ENCODE measurements at places on chromosomes 3 and 15.

DNA sequence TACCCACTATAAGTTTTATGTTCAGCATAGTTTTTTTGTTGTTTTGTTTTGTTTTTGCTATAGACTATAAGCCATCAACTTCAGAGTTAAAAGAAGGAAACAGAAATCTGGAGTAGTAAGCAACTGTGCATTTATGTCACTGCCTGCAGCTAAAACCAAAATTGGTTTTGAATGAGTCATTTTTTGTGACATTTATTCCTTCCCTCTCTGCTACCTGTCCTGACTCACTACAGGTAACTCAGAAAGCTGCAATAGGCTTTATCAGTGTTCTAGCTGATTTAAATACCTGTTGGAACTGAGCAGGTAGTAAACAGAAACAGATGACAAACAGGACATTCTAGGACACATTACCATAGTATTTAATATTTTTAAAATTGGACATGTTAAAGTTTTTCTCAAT, 393.3 kb upstream of the WNT5A start:
- no peak for DNase-seq

GRCh38 chr15:100111125-100112060, 230.4 kb downstream of the ADAMTS17 start:
- DNase-seq, result no peak

DNA sequence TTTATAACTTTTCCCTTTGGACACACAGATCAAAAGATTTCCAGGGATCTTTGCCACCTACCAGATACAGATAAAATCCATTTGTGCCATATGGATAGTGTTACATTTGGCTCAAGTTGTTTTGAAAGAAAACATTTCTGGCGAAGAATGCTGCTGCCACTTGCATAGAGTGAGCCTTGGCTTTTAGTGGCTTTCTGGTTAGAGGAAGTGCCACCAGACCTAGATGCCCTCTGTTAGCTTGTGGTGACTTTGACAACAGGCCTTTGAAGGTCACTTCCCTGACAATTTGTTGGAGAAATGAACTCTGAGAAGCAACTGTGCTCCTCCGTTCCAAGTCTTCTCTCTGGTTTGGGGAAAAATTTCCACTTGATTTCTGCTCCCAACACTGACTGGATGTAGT, 158.0 kb downstream of the CHST2 start:
- DNase-seq, result no peak

DNA sequence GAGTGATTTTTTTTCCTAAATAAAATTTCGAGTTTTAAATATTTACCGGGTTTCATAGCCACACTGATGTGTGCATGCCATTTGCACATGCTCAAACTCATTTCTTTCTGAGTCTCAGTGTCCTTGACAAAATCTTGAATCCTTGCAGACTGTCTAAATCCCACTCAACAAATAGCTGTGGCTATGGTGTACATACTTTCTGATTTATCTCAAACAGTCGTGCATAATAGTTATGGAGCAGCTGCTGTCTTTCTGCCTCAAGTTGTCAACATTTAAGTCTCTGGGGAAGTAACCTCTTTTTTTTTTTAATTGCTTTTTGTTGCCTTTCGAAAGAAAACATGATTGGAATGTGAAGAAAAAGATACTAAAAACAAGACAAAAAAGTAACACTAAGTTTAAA, 52.8 kb upstream of the UTS2B start:
- DNase-seq, result no peak

DNA sequence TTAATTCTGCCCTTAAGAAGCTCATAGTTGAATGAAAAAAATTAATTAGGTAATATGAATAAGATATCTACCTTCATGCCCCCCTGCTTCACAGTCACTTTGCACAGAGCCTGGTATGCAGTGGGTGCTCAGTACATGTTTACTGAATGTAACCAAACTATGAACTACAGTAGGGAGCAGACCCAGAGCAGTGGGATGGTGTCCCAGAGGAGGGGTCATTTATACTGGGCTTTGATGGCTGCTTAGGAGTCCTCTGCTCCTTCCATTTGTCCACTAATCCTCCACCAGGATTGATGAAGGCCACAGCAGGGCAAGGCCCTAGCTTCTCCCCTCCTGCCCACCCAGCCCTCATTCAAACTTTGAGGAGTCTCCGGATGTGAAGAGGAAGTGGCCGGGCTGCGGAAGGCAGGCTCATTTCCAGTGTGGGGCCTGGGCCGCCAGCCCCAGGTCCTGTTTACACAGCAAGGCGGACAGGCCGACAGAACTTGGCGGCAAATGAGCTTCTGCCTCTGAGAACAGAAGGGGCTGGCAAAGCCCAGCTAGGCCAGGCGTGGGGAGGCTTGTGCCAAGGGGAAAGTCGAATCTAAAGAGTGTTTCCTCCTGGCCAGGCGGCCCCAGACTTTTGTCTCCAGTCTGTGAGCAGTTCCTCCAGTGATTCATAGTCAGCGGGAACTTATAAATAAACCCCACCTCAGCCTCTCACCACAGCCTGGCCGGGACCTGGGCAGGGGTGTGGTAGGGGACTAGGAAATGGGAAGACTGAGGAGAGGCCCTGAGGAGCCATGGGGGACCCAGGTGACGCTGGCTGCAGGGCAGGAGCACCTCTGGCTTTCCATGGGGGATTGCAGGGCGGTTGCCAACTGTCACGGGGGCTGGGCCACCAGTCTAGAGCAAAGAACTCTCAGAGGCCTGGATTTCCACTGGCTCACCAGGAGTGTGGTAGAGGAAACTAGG, 51.6 kb upstream of the LCTL start:
- no peak for DNase-seq

DNA sequence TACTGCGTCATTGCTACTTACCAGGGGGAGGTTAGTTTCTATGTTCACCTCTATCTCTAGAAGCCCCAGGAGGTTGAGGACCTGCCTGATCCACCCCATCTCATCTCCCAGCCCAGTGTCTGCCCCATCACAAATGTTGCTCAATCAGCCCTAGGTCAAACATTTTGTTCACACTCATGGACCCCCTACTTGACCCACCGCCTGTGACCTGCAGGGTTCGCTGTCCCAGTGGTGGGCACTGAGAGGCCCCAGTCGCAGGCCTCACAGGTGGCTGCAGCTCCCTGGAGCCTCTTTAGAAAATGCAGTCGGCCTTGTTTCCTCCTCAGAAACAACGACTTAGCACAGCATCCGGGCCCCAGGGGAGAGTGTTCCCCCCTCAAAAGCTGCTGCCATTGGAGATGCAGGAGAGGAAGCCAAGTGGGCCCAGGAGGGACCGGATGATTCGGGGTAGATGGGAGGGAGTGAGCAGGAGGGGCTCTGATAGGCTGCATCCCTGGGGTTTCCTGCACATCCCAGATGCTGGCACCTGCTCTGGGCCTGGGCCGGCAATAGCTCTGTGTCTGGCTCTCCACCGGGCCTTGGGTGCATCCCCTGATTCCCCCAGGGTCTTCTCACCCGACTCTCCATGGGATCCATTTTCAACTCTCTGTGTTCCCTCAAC, 18.4 kb upstream of the INSYN1 start:
- no peak for DNase-seq

DNA sequence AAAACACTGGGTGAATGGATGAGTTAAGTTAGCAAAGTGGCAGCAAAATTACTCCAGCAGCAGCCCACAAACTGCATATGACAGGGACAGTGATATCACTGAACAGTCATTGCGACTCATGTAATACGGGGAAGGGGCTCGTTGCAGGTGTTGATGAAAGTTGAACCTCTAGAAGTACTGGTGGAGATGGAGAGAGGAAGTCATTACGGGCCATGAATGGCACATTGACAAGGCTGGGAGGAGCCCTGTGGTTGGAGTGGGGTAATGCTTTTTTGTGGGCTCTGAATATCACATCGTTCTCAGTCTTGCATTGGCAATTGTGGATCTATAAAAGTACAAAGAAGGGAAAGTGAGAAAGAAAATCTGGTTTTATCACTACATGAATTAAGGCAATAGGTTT, 278.1 kb downstream of the ZPLD1 start:
- DNase-seq, result no peak

DNA sequence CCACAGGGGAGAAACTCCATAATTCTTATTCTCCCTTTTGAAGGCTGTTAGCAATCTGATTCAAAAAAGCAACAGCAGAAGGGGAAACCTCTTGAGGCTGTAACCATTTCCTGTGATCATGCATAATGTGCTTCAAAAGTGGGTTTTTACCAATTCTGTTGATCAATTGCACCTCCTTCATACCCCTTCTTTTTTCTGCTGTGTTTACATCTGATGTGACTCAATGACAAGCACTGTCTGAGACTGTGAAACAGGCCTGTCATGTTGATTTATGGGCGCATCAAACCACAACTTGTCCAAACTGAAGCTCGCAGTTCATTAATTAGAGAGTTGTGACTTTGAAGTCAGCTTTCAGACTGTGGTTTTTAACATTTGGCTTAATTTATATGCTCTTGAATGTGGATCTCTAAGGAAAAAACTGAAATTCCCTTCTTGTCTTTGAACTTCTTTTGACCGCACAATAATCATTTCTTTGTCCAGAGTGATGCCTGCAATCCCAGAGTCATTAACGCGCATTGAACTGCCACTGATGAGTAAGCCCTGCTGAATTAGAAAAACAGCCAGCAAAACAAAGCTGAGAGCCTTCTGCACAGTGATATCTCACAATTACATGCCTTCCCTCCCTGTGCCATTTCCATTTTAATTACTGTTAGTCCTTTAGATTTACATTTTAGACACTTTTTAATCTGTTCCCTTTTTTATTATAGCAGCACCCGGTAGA, 532.8 kb downstream of the FOXP1 start:
- DNase-seq, result peak; percentile 33

DNA sequence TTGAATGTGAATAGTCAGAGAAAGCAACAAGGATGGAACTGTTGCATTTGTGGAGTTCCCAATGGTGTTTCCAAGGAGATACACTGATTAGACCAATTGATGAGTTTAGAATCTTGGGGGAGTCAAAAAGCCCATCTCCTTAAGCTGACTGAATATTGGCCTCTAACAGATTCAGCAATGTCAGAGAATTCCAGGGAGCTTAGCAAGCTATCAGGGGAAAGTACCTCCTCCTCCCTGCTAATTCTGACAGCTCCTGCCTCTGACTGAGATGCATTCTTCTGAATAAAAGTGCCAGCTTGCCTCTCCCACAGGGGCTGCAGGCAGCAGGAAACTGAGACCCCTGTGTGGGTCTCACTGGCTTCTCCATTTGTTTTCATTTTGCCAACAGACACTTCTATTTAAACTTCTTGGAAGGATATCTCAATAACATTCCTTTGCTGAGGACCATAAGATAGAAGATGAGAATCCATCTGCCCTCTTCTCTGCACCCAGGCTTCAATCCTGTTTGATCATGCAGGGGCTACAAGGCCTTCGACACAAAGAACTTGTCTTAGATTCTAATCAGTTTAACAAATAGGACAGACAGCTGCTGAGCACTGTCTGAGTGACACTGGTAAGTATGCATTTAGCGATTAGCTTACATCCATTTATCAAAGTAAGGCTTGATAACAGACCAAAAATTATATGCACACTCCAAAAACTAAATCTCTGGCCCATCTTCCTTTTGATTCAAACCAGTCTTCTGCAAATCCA, 1080.8 kb downstream of the TUSC7 start:
- DNase-seq, result no peak

GRCh38 chr15:79064496-79064895, 26.1 kb downstream of the RASGRF1 start:
- DNase-seq, result no peak

- no peak for DNase-seq
Measured at GRCh38 chr3:151008699-151009098, 36.2 kb upstream of the CLRN1 start.

- DNase-seq, result no peak
Measured at GRCh38 chr15:99176757-99177156, 71.9 kb downstream of the SYNM start.

DNA sequence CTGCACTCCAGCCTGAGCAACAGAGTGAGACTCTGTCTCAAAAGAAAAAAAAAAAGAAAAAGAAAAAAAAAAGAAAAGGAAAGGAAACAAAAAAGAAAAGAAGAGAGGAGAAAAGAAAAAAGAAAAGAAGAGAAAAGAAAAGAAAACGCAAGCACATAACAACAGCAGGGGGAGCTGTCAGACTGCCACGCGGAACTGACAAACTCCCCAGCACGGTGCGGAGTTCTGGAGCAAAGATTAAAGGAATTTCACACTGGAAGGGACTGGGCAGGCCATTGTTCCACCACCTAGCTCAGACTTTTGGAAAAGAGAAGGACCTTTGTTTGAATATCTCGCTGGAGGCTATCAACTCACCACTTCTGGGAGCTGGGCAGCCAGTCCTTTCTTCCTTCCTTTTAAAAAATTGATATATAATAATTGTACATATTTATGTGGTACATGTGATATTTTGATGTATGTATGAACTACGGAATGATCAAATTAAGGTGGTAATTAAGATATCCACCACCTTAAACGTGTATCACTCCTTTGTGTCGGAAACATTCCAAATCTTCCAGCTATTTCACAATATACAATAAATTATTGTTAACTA, 40.5 kb downstream of the DPPA2 start:
- no peak for DNase-seq

- no peak for DNase-seq
Measured at GRCh38 chr3:11328196-11328945, 56.2 kb downstream of the ATG7 start.

GRCh38 chr3:126300001-126300760, 57.0 kb downstream of the KLF15 start:
- no peak for DNase-seq

- DNase-seq, result no peak
Measured at GRCh38 chr3:58487140-58487886, 4.6 kb upstream of the KCTD6 start.

GRCh38 chr15:58139989-58140522, 1.9 kb downstream of the AQP9 start:
- no peak for DNase-seq

DNA sequence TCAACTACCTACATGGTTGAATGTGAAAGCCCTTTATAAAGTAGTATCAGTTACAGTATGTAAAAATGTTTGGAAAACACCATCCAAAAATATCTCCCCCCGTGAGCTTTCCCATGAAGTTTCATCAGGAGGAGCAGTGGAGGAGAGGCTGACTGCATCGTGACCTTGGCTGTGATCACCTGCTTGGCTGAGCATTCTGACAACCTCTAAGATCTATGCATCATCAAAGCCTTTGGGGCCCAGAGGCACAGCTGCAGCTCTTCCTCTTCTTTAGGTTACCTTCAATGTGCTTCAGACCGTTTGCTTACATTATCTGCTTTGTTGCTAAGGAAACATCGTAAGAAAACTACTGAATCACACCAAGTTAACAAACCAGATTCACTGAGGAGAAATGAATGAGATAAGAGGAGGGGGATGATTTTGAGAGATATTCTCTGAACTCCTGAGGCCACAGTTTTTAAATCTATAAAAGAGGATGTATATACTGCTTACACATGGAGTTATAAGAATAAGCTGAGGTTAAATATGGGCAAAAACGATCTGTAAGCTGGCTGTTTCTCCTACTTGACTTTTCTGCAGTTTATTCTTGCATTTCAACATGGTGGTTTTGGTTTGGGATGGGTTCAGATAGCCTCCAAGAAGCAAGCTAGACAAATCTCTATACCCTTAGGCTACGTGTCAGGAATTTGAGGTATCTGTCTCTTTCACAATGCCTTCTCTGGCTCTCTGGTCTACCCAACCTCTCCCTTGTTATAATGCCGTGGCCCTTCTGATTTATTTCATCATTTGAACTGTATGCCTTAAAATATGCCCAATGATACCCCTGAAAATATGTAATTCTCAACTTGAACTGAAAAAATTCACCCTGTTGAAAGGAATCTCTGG, 4.0 kb downstream of the GCSAM start:
- peak; percentile 22 for DNase-seq

- no peak for DNase-seq
Measured at GRCh38 chr15:53520996-53521395, 238.5 kb downstream of the WDR72 start.

- DNase-seq, result no peak
Measured at GRCh38 chr3:53257465-53257864, 1.6 kb upstream of the TKT start.

GRCh38 chr3:126753191-126754160, 49.4 kb downstream of the CHCHD6 start:
- no peak for DNase-seq

All from effector memory CD8-positive, alpha-beta T cell (primary cell).